ENCODE measurements at places on chromosomes 1 and 21. TPM values are rescaled to one million over a fixed set of nuclear protein-coding genes. Genes with fewer than 3 reads are reported as not detected.

GRCh38 chr1:155083052-155083541 lies 4.5 kb downstream of the EFNA3 start:
- DNase-seq, result no peak

DNA sequence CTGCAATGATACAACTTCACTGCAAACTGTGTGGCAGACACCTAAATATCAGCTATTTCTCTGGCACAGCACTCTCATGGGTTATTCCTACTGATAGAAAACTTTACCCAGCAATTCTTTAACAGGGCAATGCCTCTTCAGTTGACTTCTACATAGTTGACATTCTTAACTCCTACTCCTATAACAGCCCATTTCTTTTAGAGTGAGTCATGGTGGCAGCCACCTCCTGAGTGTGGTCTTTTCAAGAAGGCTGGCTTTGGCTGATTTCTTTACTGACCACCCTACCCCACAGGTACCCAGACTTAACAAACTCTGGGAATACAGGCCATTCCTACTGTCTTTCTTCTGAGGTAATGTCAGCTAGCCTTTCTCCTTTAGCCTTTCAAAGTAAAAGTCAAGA lies 805.8 kb upstream of the ADGRL2 start:
- no peak for DNase-seq

GRCh38 chr1:152941037-152941711 lies 5.8 kb upstream of the SPRR5 start:
- DNase-seq, result no peak

- no peak for DNase-seq
These were observed 102.1 kb downstream of the NRDC start for GRCh38 chr1:51776408-51776807.

DNA sequence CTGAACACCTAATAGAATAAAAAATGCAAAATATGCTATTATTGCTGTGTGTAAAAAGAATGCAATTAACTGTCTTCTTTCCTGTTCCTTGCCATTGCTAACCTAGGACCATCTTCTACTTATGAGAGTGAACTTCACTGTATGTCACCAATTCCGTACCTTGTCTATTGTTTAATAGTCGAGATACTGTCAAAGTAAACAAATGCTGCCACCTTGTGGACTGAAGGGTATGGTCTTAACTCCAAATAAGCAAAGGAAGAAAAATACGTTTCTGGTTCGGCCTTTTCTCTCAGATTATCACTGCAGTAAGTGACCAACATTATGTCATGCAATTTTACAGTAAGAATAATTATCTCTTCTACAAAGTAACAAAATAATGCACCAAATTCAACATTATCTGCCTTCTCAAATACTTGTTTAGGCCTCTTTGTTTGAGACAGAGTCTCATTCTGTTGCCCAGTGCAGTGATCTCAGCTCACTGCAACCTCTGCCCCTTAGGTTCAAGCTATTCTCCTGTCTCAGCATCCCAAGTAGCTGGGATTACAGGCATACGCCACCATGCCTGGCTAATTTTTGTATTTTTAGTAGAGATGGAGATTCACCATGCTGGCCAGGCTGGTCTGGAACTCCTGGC lies 133.4 kb downstream of the COP1 start:
- peak; percentile 66 for DNase-seq

The SH3BGR gene
- 0.64 TPM for total RNA-seq

DNA sequence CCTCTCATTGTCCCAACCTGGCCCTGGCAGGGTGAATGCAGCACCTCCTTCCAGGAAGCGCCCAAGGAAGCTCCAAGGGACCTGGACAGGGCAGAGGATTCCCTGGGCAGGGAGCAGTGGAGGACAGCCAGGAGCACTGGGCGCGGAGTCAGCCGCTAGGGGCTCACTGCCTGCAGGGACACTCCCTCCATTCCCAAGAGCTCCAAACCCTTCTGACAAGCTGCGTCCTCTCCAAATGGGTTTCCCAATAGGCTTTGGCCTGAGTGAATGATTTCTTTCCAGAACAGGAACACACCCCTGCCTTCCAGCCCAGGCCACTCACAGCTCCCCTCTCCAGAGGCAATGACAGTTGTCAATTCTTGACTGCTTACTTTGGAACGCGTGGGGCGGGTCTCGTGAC lies 128.5 kb upstream of the EDN2 start:
- no peak for DNase-seq

GRCh38 chr1:35369922-35370671 lies 101.6 kb downstream of the ZMYM4 start:
- DNase-seq, result peak; percentile 73

DNA sequence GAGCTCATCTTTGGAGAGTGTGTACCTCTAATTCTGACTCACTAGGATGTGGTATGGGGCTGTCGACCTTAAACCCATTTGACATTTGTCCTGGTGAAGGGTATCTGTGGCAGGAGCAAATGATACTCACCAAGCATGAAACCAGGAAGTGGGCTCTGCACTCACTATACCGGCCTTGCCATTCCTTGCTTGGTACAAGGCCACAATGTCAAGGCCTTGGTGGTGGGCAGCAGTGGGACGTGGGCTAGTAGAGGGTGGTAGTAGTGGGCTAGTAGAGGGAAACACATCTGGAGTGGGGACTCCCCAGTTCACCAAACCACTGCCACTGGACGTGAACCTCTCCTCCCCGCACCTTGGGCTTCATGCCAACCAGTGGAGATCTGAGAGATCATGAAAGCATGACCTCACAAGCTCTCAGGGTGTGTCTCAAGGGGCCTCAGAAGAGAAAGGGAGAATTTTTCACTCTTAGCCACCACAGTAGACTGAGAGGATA lies 11.5 kb downstream of the TNFSF4 start:
- DNase-seq, result no peak

DNA sequence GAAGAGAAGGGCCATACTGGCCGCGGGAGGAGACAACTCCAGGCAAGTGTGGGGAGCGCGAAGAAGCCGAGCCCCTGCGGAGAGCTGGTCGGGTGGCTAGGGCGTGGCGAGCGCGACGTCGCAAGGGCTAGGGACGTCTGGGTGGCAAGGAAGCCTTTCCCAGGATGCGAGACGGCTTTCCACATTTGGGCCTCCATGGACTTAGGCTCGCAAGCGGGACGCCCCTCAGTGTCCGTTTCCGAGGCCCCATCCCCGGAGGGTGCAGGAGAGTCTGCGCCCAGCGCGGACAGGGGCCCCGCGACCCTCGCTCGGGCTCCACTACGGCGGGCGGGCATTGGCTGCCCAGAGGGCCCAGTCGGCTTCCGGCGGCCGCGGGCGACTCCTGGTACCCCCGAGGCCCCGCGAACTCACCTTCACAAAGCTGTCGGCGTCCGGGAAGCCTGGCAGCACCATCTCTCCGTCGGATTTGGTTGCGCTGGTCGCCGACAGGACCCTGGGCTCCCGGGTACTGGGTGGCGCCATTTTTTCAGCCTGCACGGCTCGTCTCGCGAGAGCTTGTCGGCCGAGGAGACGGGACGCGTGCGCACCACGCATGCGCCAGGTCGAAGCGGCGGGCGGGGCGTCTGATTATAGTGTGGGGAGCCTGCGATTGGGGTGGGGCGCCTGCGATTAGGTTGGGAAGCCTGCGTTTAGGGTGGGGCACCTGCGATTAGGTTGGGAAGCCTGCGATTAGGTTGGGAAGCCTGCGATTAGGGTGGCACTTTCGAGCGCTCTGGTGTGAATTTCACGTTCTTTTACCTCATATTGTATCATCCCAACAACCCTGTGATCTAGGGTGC lies at the start of gene EXOSC10:
EXOSC10 (minus strand) TSS at position 560 of the 839 bp plus-strand sequence; CDS start at position 522, 38 bp downstream.
- DNase-seq, result peak; percentile 31

GRCh38 chr1:24930260-24931145 lies at the start of gene RUNX3:
Gene RUNX3, minus strand, starts transcription at chr1:24930276. Its CDS starts 408 bp downstream, at chr1:24929868.
- no peak for DNase-seq

The LMO4 gene
- 17.6 TPM for total RNA-seq

The AGMAT gene
- 0.35 TPM for total RNA-seq

DNA sequence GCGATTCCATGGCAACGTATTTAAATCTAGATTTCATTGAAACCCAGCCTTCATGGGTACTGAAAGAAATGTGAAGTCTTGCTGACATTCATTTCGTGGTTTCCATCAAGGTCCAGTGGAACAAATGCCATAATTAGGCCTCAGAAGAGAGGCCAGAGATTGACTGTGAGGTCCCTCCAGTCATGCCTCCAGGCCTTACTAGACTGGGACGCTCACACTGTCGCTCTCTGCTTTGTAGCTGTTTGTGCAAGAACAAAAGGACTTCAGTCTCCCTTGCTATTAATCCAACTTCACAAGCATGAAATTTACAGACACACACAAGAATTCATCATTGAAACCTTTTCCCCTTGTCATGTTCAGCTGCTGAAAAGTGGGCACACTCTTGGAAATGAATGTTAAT lies 180.4 kb upstream of the FOXD3 start:
- no peak for DNase-seq

DNA sequence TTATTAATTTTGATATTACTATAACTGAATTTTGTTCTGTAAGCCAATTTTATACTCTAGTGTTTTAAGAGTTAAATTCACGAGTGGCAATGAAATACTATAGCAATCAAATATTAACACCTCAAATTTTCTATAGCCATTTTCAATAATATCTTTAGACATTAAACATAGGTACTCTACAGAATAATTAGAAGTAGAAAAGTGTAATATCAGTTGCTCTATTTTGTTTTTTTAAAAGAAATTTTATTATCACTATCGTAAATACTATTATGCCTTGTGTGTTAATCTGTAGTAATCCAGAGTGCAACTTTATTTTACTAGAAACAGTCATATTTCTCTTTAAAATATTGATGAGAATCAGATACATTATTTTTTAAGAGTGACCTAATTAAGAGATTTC lies 691.2 kb downstream of the USP25 start:
- DNase-seq, result no peak

The RHEX gene
- total RNA-seq, result not detected

DNA sequence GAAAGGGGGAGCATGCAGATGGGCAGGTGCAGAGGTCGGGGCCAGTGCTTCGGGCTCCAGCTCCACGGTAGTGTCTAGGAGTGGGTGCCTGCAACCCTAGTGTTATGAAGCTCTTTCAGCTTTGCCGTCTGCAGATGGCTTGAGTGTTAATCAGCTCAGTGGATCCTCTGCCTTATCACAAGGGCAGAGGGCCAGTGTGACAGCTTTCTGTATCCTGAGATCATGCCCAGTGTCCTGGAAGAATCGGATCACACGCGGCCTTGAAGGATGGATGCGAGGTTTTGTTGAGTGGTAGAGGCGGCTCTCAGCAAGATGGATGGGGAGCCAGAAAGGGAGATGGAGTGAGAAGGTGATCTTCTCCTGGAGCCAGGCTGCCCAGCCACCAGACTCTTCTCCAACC lies 25.5 kb upstream of the C1orf146 start:
- no peak for DNase-seq

The DLGAP3 gene
- not detected for total RNA-seq

The AJAP1 gene
- total RNA-seq, result 1.5 TPM

The C1orf87 gene
- not detected for total RNA-seq

DNA sequence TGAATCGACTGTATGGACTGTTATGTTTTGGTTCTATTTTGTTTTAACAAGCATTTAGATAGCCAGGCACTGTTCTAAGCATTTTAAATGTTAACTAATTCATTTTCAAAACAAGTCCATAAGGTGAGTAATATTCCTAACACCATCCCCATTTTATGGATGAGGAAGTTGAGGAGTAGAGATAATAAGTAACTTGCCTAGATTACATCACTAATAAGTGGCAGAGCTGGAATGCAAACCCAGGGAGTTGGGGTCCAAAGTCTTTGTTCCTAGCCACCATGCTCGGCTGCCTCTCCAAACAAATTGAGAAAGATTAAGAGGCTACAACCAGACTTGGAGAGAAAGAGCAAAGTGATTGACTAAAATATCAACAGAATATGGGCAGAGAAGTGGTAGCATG lies 12.6 kb upstream of the LEPR start:
- no peak for DNase-seq

DNA sequence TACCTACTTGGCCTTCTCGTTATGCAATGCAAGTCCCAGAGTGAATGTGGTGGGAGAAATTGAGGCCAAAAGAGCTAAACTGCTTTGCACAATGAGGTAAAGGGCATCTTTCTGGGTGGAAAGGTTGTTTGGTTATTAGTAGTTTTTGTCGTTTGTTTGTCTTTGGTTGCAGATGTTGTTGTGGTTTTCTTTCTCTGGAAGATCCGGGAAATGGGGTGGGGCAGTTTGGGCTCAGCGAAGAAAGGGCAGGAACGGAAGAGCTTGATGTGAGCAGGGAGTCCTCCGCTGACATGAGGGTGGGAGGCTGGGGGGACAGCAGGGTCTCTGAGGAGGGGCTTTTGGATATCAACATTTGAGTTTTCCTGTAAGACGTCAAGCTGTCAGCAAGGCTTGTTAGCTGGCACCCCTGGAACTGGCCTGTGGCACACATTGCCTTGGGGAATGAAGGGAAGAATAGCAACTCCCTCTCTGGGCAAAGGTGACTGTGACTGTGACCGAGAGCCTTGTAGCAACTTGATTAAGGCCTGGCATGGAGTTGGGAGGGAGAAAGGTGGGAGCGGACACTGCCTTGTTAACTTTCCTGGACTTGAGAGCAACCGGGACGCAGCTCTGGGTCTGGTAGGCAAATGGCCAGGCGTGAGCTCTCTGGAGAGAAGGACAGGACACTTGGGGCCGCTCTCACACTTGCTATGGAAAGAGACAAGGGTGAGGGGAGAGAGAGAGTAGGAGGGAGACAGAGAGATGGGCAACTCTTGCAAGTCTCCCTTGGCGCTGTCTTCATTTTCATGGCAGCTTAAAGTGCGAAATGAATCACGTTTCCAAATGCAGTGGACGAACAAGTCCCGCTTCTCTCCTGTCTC lies 15.4 kb upstream of the OPRD1 start:
- DNase-seq, result no peak

GRCh38 chr1:181514298-181515290 lies 31.3 kb downstream of the CACNA1E start:
- DNase-seq, result no peak

The CYP4X1 gene
- not detected for total RNA-seq

The PGLYRP4 gene
- not detected for total RNA-seq

DNA sequence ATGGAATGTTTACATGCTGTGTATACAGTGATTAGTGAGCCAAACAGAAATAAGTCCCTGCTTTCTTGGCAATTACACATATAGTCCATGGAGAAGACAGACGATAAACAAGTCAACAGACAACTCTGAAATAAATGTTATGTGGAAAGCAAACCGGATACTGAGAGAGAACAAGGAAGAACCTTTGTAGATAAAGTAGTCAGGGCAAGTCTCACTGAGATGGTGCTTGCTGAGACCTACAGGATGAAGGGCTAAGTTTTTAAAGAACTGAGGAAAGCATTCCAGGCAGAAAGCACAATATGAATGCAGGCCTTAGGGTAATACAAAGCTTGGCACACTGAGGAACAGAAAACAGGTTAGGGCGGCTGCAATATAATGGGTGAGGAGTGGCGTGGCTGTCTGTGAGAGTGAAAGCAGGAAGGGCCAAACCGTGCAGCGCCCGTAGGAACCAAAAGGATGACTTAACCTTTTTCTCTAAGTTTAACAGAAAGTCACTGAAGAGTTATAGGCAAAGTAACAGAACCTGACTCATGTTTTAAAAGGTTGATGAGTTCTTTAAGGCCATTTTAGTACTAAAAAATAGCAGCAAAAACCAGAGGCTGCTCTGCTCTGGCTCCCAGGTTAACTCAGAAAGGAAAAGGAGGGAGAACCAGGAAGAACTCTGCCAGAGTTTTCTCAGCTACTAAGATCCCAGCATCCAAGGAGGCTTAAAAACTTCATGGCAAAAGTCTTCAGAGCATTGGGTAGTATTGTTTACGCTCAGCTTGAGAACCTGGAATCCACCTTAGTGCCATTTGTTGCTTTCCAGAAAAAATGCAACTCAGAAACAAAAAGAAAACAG lies 8.7 kb upstream of the TTF2 start:
- DNase-seq, result no peak

GRCh38 chr1:201562257-201562656 lies 23.3 kb downstream of the NAV1 start:
- DNase-seq, result no peak

The KRTAP12-2 gene
- total RNA-seq, result not detected

- DNase-seq, result no peak
These were observed 30.6 kb downstream of the PKNOX1 start for GRCh38 chr21:43004926-43005325.
